ENCODE measurements at places on chromosomes 6 and 20.

GRCh38 chr6:79269877-79270276 is 35.4 kb upstream of the HMGN3 start:
- DNase-seq: no peak

- no peak for DNase-seq
These were observed 43.8 kb downstream of the ISM1 start for GRCh38 chr20:13264907-13265306.

GRCh38 chr20:32922466-32922865 is 63.7 kb downstream of the EFCAB8 start:
- no peak for DNase-seq

DNA sequence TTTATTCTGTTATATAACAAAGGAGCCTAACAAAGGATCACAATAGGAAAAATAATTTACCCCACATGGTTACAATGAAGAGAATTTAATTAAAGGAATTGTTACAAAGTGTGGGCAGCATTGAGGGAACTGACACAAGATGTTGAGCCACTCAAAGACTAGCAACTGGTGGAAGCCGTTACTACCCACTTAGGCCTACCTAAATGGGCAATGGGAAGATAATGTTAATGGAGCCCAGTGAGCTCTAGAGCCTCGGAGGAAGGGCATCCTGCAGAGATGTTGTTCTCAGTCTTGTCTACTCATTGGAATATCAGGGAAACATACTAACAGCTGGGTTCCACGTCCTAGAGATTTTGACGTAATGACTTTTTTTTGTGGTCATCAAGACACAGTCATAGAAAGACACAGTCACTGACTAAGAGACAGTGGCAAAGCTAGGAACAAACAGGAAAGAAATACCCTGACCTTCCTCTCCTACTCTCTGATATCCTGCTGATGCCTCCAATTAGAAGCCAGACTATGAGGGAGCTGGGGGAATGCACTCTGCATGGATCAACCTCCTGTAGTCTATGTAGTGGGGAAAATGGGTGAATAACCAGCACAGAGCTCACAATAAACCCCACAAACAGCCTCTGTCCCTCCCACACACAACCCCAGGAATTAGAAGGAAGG is 523.8 kb upstream of the FLRT3 start:
- DNase-seq: no peak

DNA sequence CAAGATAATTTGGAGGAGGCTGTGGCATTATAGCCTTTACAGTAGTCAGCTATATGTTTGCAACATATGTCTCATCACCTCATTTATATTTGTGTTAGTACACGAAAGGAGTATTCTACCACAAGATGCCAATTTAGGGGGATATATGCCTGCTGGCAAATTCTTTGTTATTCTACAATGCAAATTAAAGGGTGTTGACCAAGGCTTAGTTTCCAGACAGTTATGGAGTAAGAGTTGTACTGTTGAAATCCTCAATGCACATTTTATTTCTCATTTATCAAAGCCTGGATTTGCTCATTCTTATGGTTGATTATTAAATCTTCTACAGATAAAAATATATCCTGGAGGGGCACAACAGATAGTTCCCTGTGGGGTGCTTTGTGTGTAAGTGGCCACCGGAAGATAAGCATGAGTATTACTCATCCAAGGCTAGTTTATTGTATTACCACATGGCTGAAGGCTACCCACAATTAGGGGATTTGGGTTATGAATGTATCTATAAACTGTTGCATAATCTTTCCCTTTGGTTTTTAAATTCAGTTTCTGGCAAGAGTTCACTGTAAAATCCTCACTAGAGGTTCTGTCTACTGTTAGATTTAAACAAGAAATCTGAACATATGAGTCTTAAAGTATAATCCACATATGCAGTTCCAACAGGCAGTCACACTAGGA is 9.0 kb downstream of the CST9 start:
- DNase-seq: no peak

GRCh38 chr6:44473393-44474189 is 86.1 kb downstream of the CDC5L start:
- no peak for DNase-seq

GRCh38 chr6:8821981-8822381 is 386.6 kb upstream of the SLC35B3 start:
- DNase-seq: no peak

DNA sequence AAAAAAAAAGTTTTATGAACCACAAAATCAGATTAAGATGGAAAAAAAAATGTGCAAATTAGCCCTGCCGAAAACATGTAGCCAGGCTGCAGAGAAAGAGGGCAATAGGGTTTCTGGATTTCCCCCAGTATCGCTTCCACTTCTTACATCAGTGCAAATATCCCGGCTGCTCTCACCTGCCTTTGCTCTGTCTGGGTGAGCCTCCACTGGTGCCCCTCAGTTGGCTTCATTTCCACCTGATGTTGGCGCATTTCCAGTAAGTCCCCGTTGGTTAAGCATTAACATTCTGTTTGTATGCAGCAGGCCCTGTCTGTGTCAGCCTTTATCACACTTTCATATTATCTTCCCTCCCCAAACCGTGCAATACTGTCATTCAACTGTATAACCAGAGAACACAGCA is 215.1 kb downstream of the CBLN4 start:
- DNase-seq: no peak

GRCh38 chr20:29687438-29687837 is 1570.0 kb upstream of the DEFB115 start:
- no peak for DNase-seq

GRCh38 chr20:31934491-31934890 is 17.4 kb downstream of the PDRG1 start:
- no peak for DNase-seq

DNA sequence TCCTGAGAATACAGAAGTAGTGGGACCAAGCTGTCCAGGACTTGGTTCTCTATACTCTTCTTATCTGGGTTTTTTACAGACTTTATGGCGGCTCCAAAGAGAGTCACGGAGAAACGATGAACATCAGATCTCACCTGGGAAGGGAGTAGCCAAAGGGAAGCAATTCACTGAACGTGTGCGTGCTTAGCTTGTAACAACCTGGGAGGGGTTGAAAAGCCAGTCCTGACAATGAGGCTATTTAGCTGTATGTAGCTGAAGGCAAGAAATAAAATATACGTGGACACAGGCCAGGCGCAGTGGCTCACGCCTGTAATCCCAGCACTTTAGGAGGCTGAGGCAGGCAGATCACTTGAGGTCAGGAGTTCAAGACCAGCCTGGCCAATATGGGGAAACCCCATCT is 18.2 kb upstream of the RBL1 start:
- DNase-seq: no peak

DNA sequence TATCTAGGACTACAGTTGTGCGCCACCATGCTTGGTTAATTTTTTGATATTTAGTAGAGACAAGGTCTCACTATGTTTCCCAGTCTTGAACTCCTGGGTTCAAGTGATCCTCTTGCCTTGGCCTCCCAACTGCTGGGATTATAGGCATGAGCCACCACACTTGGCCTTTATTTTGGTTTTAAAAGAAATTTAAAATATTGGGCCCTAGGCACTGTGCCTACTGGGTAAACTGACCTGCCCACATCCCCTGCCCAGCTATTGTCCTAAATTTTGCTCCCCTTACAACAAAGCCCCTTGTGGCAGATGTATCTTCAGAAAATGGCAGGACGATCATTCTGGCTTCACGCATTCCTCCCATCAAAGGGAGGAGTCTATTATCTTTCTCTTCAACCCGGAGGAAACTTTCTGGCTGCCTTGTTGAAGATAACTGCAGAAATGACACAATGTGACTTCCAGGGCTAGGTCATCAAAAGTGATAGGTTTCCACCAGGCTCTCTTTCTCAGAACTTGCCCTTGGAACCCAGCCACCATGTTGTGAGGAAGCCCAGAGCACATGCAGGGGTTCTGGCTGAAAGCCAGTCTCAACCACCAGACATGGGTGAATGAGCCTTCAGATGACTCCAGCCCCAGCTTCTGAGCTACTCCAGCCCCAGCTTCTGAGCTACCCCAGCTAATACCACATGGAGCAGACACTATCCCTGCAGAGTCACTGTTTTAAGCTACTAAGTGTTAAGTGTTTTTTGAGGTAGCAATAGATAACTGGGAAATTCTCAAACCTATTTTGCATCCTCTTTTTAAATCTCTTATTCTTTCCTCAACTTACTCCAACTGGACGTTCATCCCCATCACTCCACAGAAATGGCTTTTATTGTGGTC is 4.6 kb upstream of the GUCA1B start:
- no peak for DNase-seq

DNA sequence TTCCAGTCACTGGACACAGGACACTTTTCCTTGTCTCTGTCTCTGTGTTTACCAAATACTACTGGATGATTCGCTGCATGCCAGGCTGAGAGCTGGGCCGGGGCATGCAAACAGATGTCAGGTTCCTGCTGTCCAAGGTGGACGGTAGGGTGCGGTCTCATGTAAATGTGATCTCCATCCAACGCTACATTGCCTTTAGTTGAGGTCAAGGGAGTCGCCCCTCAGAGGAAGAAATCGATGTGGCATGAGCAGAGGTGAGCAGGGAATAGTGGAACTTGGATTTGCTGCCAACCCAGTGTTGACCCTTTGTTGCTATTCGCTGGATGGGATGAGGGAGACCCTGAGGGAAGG is 9.8 kb upstream of the TOX2 start:
- no peak for DNase-seq

DNA sequence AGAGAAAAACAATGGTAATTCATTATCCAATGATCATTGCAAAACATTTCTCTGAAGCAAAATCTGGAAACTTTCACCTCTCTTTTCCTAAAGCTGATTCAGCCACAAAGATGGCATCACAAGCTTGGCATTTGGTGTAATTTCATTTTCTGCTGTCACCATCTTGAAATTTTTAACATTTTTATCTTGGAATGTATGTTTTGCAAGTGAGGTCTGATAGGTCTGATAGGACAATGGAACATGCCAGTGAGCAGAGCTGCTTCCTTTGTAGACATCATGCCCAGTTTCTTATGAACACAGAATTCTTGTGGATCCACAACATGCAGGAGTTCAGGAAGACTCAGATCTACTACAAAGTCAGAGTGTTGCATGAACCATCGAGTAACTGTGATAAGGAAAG is 969.6 kb downstream of the EYS start:
- no peak for DNase-seq

Measured in stimulated activated naive CD4-positive, alpha-beta T cell treated with Interleukin-2 at 50 U/mL for 16 hours (primary cell).